ENCODE measurements at places on chromosomes 12 and 14.

- no peak for DNase-seq
Measured at GRCh38 chr12:115507951-115508722, 769.4 kb downstream of the MED13L start.

DNA sequence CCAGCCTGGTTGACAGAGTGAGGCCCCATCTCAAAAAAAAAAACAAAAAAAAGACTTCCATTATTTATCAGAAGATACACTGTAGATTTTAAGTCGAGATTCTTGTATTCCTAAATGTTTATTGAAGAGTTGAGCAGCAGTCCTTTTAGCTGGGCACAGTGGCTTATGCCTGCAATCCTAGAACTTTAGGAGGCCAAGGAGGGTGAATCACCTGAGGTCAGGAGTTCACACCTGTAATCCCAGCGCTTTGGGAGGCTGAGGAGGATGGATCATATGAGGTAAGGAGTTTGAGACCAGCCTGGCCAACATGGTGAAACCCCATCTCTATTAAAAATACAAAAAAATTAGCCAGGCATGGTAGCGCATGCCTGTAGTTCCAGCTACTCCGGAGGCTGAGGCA, 57.6 kb downstream of the HEATR5A start:
- DNase-seq = no peak

- DNase-seq = no peak
Measured at GRCh38 chr14:49955024-49955423, 62.1 kb downstream of the ARF6 start.

DNA sequence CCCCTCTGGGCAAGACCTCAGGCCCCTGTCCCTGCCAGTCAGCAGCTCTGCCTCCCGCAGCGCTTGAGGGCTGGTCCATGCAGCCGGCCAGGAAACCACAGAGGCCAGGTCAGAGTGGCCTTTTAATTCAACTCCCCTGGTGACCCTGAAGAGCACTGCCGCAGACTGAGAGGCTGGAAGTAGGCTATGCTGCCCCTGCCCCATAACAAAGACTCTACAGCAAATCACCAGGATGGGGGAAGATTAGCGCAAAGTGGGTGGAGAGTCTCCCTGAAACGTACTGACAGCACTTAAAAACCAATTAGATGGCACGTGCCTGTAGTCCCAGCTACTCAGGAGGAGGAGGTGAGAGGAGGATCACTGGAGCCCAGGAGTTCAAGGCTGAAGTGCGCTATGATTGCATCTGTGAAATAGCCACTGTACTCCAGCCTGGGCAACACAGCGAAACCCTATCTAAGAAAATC, 70.5 kb downstream of the ITPK1 start:
- DNase-seq = no peak

DNA sequence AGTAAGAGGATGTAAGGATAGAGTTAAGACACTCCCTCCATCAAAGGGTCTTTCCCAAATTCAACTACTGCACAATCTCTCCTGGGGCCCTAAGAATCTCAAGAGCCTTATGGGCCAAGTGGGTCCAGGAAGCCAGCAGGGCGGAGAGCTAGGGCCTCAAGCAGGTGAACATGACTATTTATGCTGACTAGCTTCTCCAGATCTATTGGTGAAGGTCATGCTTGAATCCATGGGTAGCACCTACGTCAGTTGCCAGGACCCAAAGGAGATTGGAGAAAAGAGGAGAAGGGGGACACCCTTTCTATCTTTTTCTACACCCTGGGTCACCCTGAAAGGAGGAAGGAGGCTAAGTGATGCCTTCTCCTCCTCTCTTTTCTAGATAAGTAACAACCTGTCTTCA, 534.2 kb upstream of the MIS18BP1 start:
- no peak for DNase-seq
